ENCODE measurements at places on chromosomes 6 and 20.

DNA sequence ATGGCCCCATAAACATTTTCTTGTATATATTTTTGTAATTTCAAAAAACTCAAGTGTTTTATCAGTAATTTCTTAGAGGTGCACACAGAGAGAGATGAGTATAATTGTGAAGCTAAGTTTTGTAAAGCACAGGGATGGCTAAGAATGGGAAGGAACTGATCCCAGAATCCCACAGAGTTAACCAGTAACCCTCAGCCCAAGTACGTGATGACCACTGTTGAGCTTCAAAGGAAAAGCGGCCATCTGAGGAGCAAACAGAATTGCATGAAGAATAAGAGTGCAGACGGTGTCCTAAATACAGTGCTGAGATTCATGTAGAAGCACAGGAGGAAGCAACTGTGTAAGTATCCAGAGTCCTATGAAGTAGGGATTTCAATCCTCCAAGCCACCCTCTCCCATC lies 28.1 kb upstream of the HLA-C start:
- no peak for DNase-seq

- no peak for DNase-seq
Observed at GRCh38 chr6:136823128-136823660, 802 bp downstream of the PEX7 start.

DNA sequence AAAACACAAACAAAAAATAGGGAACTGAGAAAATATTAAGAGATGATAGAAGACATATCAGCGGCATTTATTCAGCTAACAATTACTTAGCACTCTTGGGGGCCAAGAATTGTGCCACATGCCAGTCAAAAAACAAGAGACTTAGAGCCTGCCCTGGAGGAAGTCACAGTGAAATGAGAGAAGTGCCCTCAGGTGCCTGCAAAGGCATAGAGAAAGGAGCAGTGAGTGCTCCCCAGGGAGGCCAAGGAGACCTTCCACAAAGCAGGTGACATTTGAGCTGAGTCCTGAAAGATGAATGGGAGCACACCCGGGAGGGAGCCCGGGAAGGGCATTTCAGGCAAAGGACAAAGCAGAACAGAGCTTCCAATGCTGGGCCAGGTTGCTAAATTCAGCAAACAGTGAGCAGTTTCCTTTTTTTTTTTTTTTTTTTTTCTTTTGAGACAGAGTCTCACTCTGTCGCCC lies 184.7 kb upstream of the JARID2 start:
- no peak for DNase-seq

DNA sequence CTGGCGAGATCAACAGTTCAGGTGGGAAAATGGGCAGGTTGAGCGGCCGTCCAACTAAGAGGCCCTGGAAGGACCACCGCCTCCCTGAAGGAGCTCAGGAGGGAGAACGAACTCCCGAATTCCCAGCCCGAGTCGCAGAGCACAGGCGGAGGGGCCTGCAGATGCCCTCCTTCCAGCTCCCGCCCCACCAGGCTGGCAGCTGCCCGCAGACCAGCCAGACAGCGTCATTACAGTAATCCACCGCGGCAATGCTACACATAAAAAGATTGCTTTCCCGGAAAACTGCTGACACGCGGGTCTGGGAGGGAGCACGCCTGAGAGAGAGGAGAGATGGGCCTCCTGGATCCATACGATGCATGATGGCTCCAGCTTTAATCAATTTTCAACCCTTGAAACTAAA lies 30.5 kb upstream of the SLCO4A1 start:
- no peak for DNase-seq

DNA sequence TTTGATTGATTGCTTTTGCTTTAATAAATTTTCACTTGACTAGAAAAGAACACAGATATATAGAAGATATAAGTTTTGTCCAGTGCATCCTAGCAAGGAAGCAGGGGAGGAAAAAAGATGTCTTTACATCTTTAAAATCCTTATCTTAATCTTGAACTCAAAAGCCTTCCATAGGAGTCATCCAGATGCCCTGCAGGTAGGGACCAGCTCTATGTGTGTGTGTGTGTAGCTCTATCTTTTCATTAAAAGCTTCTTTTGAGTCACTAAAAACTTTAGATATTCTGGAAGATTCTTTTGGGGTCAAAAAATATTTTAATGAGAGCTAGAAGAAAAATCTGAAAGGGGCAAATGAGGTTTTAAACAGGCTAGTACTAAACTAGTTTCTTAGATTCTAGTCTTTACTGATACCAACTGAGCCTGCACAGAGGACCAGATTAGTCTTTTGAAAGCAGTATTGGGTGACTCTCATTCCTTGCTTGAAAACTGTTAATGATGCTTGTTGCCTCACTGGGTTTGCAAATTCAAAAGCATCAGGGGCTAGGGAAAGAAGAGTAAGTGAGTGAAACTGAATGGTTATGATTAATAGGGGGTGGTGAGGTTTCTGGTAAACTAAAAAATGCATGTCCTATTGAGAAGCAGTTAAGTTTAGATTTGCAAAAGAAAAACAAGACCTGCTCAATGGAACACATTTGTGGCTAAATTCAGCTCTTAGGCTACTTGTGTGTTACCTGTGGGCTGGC lies 40.6 kb upstream of the JAG1 start:
- no peak for DNase-seq
